H7 (cell line): ENCODE measurements at places on chromosomes 5 and 9. TPM values are rescaled to one million over a fixed set of nuclear protein-coding genes. Genes with fewer than 3 reads are reported as not detected.
A peak's percentile ranks its signal among the peaks of the same experiment; 100 is the strongest.

Gene PCDHGB1
- total RNA-seq, result not detected in 2 replicates

GRCh38 chr5:135373736-135374515, 25.1 kb downstream of the MACROH2A1 start:
- no peak for DNase-seq

DNA sequence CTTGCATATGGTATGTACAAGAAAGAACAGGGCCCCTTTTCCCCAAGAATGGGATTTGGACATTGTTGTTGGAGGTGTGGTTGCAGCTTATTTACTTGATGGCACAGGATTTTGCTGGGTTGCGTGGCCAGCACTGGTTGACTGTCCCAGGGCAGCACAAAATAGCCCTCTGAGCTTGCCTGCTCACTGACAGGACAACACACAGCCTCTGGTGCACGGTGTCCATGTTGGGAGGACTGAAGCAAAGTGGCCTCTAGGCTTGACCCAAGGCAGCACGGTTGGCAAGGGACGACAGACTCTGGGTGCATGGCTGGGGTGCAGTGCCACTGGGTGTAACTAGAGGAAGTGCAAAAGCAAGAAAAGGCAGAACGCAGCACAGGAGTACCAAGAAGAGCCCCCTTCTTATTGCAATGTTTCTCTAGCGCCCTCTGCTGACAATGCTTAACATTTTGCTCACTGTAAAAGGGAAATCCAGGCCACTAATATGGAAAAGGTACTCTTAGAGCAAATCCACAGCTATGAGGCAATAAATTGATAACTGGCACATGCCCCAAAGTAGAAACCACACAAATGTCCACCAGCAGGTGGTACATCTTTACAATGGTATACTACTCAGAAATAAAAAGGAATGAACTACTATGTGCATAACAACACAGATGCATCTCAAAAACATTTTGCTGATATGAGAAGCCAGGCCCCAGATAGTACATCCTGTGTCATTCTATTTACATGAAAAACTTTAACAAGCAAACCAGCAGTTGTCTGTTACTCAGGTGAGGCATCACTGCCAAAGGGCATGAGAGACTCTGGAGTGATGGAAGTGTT, 47.4 kb upstream of the BARX1 start:
- DNase-seq, result peak; percentile 54

GRCh38 chr9:124452841-124453585, 2.8 kb downstream of the ADGRD2 start:
- no peak for DNase-seq

DNA sequence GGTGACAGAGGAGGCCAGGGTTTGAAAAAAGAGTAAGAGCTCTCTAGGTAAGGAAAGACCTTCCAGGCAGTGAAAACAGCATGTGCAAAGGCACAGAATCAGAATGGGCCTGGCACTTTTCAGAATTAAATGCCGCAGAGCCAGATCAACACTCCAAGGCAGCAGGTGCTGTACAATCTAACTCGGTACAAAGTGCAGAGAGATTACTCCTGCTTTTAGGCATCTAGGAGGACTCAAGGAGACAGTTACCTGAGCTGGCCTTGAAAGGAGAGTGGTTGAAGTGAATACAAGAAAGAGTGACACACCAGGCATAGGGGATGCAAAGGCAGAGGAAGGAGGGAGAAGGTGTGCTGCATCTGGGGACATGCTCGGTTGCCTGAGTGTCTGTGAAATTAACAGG, 21.5 kb downstream of the HRH2 start:
- no peak for DNase-seq

- DNase-seq, result no peak
These were observed 71.5 kb downstream of the ARHGAP26 start for GRCh38 chr5:142841511-142842265.

DNA sequence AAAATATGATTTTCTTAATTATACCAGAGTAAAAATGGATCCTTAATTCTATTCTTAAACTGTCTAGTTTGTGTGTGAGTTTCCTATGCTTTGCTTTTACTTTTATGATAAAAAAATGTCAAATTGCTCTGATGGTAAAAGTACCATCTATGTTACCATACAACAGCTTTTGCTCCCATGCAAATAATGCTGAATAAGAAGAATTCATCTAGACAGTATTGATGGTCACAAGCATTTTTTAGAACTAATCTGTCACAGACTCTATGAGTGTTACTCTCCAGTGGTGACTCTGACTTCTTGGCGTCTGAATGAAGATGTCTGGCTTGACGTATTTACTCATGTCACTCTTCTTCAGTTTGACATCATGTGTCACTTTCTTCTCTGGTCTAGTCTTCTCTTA, 608.1 kb upstream of the RORB start:
- DNase-seq, result no peak

DNA sequence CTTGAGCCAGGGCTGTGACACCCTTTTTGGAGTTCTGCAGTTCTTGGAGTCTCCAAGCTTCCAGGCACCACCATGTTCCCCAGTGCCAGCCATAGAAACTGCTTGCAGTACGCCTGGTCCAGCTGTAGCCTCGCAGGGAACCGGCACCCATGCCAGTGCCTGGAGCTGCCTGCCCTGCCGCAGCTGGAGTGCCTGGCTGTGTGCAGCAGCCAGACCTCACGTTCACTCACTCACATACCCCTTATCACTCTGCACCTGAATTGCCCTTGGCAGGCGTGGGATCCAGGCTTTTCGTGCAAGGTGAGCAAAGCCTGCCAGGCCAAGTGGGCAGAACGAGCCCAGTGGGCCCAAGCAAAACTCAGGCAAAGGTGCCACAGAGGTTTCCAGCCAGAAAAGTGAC, 77.8 kb upstream of the SHB start:
- no peak for DNase-seq

DNA sequence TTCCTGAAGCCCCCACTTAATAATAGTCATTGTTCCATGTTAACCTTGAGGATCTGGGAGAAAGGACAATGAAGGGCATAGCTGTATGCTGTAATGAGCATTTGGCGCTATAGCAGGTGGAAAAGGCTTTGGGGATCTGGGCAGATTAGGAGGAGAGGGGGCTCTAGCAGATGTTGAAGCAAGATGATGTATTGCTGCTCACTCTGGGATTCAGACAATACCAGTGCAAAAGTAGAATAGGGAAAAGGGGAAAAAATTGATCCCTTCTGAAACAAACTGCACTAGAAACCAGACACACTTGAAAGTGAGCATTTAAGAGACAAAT, 575.3 kb upstream of the MEF2C start:
- no peak for DNase-seq

Gene SPATA31D1
- not detected in 2 replicates for total RNA-seq
